SW 1271 (cell line): ENCODE measurements at places on chromosomes 3 and 15.

- DNase-seq, result no peak
Observed at GRCh38 chr3:59320080-59320479, 270.3 kb upstream of the CFAP20DC start.

DNA sequence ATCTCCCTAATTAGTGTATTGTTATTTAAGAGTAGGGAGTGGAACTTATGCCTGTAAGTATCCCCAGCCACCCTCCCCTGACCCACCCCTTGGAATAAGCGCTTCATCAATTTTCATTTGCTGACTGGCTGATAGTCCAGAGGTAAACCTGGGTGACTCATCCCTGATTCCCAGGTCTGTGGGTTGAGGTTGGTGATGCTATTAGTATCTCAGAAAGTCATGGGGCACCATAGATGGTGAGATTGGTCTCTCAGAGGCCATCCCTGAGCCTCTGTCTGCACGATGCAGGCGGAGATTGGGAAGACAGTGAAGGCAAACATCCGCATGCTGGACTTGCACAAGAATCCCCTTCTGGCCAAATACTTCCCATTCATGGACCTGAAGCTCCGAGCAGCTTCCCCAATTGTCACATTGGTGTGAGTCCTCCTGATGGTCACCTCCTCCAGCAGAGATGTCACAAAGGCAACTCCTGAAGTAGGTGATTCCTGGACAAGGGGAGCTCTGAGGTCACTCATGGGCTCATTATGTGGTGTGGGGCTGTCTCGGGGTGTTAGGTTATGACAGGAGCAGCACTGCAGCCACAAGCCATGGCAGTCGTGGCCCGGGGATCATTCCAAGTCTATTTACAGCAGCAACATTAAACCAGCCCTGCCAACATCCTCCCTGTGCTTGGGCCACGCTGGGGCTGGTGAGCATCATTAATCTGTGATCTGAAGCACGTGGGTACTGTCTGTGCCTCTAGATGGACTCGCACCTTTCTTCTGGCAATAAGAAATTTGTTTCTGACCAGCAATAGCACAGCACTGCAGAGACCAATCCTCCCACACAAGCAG, 6.8 kb upstream of the TXNRD3 start:
- no peak for DNase-seq

- no peak for DNase-seq
Observed at GRCh38 chr3:194690501-194691372, 5.1 kb downstream of the FAM43A start.

DNA sequence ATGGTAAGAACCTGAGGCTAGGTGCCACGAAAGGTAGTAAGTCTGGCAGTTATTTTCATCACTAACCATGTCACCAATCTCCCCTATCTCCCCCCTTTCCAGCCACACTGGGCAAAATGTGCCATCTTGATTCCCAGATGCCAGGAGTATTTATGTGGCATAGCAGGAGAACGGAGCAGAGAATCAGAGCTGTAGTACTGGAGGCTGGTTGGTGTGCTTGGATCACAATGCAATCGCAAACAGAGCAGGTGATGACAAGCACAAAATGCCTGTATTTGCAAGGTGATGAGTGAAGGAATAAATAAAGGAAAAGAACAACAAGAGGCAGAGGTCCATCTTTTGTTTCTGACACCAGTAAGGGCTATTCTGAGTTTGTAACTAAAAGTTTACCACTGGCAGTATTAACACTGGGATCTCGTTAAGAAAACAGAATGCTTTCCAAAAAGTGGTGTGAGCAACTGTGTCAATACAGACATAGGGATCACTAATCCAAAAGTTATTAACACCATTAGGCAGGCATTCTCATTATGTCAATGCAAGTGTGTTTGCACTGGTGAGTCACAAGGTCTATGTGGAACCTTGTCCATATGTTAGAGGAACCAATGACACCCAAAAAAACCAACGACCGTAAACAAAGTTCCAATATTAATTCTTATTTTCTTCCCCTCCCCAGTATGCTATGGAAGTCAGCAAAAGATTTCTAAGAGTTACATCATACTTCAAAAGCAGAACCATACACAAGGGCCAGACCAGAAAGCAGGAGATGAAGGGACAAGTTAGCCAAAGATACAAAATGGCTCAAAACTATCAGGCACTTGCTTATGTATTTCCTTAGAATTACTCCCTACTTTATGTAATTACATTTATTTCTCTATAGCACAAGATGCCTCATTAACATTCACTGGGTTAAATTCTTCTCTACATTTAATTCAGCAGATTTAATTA, 556.6 kb downstream of the FOXP1 start:
- DNase-seq, result no peak

GRCh38 chr3:155745795-155746550, 1.1 kb upstream of the PLCH1 start:
- no peak for DNase-seq

- DNase-seq, result no peak
Observed at GRCh38 chr3:153925841-153926514, 195.2 kb upstream of the ARHGEF26 start.

DNA sequence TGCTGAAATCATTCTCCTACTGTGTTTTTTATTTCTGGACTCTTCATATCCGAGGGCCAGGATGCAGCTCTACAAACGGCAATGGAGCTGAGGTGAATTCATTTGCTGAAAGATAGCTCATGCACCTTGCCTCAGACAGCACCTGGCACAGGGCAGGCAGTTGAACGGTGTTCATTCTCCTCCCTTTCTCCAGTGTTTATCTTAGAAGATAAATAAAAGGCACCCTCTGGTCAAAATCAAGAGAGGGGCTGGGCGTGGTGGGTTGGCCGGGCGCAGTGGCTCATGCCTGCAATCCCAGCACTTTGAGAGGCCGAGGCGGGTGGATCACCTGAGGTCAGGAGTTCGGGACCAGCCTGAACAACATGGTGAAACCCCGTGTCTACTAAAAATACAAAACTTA, 79.3 kb upstream of the LMOD3 start:
- DNase-seq, result no peak

DNA sequence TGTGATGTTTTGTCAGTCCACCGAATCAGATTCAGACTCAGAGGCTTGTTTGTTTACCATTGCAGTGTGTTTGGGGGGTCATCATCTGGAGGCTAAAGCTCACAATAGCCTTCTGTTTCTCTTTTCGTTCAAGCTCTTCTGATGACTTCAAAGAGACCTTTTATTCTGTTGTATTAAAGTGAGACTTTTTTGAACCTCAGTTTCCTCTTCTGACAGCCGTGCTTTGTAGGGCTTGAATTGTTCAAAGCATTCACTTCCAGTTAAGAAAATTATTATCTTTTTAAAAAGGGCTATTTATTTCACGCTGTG, 1.3 kb downstream of the PXK start:
- DNase-seq, result no peak

DNA sequence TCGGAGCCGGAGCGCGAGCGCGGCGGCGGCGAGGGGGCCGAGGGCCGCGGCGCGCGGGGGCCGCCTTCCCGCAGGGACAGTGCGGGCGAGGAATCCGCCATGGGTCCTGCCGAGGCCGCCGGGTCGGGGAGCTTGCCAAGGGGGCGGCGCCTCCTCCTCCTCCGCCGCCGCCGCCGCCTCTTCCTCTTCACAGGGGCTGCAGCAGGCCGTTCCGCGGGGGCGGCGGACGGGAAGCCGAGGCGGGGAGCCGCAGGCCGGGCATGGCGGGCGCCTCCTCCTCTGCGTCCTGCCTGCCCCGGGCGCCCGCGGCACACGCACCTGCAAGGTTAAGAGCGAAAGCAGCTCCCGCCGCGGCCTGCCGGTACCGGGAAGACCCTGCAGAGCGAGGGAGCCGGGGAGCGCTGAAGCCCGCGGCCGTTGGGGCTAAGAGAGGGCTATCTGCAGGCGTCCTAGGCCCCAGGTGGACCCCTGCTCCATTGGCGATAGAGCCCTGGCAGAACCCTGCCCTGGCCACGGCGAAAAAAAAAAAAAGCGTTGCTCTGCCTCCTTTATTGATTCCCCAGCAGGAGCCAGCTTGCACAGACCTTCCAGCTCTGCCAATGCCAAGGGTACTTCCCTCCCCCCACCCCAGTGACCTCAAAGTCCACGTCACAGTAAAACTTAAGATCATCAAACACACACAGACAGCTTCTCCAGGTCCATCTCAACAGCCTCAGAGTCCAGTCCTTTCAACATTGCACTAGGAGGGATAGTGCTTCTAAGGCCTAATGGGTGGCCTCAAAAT, at the start of gene LYSMD2:
LYSMD2 (minus strand) TSS at position 134 of the 784 bp plus-strand sequence; CDS start at position 101, 33 bp downstream.
- DNase-seq, result peak; percentile 47

DNA sequence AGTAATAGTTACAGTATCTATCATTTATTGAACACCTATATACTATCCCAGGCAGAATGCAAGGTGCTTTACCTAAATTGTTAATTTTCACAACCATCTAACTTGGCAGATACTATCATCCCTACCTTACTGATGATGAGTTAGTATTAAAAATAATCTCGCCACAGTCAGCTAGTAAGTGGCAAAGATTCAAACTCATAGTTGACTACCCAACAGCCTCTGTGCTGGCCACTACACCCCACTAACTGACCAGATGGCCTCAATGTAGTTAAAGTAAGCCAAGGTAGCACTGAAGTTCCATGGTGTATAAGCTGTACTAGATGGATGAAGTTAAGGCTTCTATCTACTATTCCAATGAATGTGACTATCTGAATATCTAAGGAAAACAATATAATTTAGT, 44.8 kb downstream of the PEAK1 start:
- no peak for DNase-seq

GRCh38 chr3:50340448-50341329, at the start of gene RASSF1:
Gene RASSF1, minus strand, starts transcription at chr3:50340836. Its CDS starts 31 bp downstream, at chr3:50340805.
- DNase-seq, result no peak

GRCh38 chr15:26433818-26434217, 339.0 kb downstream of the GABRB3 start:
- DNase-seq, result no peak

DNA sequence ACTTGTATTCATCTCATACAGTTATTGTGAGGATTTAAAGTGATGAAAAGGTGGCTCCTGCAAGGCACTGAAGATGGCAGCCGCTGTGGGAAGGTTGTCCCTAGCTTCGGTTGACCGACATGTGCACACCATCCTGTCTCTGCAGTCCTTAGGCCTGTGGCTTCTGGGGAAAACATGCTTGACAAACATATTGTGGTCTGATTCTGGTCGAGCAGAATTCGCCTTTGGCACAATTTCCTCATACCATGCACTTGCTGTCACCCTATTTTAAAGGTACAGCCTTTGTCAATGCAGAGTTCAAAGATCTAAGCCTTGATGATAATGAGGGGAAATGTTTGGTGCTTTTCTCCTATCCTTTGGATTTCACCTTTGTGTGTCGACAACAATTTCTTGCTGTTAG, 50.9 kb downstream of the PRICKLE2 start:
- no peak for DNase-seq

DNA sequence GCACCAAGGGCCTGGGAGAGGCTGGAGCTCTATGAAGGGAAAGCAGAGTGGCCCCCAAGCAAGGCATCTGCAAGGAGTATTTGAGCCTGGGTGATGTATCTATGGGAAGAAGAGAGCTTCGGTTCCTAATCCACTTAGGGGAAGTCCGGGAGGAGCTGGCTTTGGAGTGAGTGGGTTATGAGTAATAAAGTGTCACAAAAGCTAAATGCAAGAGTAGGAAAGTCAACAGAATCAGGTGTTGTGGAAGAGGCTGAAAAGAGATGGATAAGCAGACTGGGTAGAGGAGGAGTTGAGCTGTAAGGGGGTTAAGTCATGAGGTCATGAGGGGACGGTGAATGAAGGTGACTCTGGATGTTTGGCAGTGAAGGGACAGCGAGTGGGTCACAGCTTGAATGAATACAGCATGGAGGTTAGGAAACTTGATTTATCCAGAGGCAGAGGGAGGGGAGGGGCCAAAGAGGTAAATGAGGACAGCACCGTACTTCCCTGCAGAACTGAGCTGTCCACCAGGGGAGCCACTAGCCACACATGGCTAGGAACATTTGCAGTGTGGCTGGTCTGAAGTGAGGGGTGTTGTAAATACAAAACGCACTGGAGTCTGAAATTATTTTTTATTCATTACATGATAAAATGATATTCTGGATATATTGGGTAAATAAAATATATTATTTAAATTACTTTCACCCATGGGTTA, 83.3 kb downstream of the ADCY5 start:
- no peak for DNase-seq

DNA sequence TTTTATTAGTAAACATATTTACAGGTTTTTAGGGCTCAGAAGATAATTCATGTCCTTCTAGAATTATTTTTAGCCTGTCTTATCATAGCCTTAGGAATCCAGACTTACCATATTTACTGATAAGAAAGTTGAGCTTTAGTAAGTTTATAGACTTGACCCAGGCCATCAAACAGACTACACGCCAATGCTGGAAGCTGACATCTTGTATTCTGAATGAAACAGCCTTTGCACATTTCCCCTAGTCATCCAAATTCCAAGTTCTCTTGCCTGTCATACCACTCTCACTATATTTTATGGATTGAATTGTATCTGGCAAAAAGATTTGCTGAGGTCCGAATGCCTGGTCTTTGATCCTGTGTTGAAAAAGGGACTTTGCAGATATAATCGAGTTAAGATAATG, 58.6 kb downstream of the DRD3 start:
- DNase-seq, result no peak

GRCh38 chr3:56783644-56784447, 17.9 kb downstream of the ARHGEF3 start:
- DNase-seq, result no peak

DNA sequence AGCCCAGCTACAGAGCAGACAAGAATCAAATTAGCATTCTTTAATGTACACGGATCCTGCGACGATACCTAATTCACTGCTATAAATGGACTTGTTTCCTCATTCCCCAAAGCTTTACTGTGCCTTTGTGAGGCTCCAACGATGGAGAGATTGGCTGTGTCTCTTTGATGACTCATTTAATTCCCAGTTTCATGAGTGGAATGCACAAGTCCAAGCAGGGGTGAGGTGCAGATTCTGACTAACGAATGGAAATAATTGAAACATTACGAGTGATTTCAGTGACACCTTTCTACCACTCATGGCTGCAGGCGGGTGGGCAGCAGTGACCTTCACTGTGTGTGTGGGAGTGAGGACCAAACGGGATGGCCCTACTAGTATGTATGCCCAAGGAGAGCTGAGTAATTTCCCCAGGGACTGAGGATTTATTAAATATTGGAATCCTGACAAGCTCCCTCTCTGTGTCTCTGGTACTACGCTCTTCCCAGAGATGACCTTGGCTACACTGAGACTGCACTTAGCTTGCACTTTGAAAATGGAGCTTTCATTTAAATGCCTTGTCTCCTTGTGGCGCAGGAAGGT, 156.7 kb downstream of the CACNA2D3 start:
- no peak for DNase-seq

GRCh38 chr3:55482496-55483195, 4.5 kb downstream of the WNT5A start:
- no peak for DNase-seq

DNA sequence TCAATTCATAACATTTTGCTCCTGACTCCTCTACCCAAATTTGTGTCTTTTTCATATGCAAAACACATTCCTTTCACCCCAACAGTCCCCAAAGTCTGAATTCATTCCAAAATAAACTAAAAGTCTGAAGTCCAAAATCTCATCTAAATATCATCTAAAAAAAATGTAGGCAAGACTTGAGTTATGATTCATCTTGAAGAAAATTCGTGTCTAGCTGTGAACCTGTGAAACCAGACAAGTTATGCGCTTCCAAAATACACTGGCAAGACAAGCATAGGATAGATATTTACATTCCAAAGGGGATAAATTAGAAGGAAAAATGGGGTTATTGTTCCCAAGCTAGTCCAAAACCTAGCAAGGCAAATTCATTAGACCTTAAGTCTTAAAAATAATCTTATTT, 1302.0 kb upstream of the GBE1 start:
- DNase-seq, result no peak

- no peak for DNase-seq
Observed at GRCh38 chr3:104941785-104942184, 424.9 kb upstream of the ALCAM start.

- DNase-seq, result no peak
Observed at GRCh38 chr15:78374436-78375393, 34.6 kb downstream of the CRABP1 start.

- DNase-seq, result no peak
Observed at GRCh38 chr3:161674402-161674801, 177.8 kb downstream of the OTOL1 start.
